ENCODE measurements at places on chromosomes 16 and 17.

DNA sequence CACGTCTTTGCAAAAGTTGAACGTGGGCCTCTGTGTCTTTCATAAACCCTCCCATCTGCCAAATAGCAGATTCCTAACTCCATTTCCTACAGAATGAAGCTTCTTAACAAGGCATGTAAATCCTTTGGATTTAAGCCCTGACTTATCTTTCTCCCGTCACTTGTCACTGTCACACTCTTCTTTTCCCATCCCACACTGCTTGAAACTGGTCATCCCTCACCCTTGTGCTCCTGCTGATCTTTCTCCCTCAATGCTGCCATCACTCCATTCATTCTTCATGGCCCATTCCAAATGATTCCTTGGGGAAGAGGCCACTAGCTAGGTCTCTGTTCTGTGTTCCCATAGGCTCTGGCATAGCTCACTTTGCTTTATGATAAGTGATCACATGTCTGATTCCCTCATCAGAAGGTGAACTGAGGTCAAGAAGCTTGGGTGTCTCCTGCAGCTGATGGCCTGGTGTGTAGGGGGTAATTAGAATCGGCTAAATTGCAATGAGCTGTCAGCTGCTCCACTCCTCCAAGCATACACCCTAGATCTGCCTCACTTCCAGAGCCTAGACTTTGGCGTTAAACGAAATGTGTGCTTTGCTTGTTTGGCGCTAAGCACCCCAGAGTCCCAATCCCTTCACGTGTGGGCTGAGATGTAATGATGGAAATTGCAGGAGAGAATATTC is 61.7 kb downstream of the PECAM1 start:
- DNase-seq, result no peak

DNA sequence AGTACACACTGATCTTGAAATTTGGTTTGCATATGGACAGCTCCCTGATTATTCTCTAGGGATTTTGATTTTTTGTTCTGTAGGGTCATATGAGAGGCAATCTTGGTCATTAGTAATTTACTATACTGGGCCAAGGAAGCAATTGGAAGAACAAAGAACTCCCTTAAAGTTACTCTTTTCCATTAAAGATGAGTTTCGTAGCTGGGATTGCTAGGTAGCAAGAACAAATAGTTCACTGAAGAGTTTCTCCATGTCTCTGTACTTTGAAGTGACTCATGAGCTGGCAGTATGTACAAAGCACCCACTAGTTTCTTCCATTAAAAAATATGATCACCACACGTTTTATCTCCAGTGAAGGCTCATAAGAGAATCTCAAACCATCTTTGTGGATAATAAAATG is 6.2 kb upstream of the BCAS3 start:
- DNase-seq, result no peak

GRCh38 chr16:86294535-86295196 is 215.7 kb upstream of the FOXF1 start:
- peak; percentile 92 for DNase-seq

- no peak for DNase-seq
These were observed 62.9 kb downstream of the SMURF2 start for GRCh38 chr17:64599187-64599676.

DNA sequence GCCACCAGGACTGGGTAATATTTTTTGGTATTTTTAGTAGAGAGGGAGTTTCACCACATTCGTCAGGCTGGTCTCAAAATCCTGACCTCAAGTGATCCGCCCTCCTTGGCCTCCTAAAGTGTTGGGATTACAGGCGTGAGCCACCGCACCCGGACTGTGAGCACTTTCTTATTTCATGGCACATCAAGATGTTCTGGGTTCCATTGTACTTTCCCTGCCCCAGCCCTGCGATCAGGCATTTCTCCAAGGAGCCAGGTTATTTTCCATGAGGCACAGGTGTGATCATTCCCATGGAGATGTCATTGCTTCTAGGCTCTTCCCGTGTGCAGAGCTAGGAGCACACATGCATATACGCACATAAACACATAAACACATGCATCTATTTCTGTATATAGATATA is 2.6 kb upstream of the ANKRD40CL start:
- DNase-seq, result no peak

- no peak for DNase-seq
These were observed 178.1 kb upstream of the CCL2 start for GRCh38 chr17:34076743-34077631.

DNA sequence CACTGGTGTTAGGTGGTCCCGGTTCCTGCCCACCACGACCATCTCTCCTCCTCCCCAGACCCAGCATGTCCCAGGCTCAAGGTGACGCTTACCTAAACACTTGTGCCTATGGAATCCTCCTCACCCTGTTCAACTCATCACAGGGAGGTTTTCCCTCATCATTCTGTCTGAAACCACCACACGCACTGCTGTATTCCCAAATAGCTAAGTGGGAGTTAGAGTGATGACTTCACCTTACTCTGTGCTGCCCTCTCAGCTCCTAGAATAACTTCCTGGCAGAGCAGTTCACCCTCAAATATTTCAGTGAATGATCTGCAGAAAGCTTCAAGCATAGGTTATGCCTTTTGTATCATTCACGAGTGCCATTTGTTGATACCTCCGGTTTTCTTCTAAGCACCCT is 216.5 kb downstream of the CPPED1 start:
- no peak for DNase-seq

DNA sequence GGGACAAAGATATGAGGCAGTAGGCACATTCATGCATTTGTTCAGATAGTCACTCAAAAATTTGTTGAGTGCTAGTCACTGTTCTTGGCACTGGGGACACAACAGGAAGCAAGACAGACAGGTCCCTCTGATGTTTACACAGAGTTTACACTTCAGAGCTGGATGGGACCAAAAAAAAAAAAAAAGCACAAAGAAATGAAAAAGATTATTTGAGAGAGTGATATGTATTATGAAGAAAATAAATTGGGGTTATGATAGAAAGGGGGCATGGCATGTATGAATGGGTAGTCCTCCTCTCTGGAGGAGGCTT is 3.5 kb upstream of the YPEL2 start:
- no peak for DNase-seq

GRCh38 chr17:39951924-39952679 is 10.7 kb upstream of the GSDMA start:
- DNase-seq, result no peak

DNA sequence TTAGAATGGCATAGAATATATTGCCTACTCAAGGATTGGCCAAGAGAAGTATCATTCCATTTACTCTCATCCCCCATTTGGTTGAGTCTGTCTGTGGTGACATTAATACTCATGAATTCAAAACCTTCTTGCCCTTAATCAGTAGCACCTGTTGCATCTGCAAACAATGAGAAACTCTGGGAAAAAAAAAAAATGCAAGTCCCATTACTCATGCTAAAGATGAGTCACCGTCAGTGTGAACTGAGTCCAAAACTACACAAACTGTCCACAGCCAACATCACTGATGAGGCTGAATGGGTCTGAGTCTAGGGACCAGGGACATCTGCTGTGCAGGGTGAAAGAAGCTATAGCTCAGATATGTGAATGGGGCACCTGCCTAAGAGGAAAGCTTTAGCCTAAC is 96.9 kb upstream of the ADAMTS18 start:
- no peak for DNase-seq

DNA sequence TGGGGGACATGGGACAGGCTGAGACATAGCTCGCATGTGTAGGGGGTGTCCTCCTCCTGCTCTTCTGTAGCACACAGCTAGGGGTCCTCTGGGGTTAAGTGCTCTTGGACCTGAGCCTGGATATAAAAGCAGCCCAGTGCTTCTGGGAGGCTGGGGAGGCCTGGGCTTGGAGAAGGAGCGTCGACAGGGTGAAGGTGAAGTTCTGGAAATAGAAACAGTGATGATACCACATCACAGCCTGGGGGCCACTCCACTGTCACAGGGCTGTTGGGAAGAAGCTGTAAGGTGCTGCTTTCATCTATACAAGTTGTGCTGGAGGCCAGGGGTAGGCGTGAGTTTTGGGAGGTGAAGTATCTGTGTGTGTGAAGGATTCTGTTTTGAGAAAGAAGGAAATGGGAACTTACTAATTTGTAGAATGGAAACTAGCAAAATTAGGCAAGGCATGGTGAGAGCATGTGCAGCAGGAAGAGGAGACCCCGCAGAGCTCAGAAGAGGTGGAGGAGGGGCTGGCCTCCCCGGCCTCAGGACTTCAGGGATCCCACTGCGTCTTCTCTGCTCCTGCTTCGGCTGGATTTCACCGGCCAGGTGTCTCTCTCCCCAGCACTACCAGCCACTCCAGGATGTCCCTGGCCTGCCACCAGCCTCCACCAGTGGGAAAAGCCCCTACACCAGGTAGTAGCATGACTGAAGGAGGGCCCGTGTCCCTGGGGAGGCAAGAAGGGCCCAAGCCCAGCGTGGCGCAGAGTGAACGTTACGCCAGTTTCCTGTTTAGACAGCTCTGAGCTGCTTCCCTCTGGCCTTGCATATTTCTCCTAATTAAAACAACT is 19.4 kb downstream of the PLCG2 start:
- no peak for DNase-seq

DNA sequence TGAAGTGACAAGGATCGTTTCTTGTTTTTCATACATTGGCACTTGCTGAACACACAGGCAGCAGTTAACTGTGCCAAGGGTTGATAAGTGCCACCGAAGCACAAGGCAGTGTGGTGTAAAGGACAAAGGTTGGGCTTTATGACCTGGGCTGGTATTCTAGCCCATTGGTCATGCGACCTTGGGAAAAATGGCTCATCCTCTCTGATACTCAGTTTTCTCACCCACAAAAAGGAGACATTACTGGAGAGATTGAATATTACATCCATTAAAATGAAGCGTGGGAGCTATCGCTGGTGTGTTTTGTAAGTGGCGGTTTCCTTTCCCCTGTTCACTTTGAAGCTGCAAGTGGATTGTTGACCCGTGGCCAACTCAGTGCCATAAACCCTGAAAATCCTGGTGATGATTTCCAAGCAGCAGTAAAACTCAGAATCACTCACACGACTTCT is 216.9 kb downstream of the HAPSTR1 start:
- DNase-seq, result no peak

GRCh38 chr17:41377546-41377945 is 4.6 kb downstream of the KRT34 start:
- DNase-seq, result no peak

DNA sequence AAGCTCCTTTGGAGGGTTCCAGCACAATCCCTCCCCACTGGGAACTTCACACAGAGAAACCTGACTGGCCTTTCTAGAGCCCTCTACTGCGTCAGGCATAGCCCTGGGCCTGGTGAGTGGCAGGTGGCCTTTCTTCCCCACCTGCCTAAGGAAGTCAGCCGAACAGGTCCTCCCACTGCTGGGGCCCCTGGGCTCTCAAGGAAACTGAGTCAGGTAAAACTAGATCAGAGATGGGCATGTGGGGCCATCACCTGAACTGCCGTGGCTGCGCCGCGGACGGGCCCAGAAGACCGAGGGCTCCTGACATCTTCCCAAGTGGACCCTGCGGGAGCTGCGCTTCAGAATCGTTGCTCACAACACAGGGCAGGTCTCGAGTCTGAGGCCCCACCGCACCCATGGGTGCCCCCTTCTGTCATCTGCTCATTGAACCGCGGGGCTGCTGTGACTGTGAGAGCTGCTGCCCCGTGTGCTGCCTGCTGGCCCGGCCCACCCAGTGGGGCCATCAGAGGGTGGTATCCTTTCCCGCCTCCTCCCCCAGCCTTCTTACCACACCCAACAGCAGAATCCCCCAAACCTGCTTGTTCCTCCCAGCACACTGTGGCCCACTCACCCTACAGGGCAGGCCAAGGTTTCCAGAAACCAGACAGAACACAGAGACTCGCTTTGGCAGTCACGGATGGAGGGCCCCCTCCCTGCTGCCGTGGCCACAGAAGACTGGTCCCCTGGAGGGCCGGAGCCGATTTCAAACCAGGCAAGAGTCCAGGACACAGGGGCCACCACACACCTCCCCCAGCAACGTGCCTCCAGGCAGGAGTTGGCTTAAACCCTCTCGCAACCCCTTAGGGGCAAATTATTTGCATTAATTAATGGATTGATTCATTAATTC is 81.1 kb downstream of the TBC1D16 start:
- no peak for DNase-seq

DNA sequence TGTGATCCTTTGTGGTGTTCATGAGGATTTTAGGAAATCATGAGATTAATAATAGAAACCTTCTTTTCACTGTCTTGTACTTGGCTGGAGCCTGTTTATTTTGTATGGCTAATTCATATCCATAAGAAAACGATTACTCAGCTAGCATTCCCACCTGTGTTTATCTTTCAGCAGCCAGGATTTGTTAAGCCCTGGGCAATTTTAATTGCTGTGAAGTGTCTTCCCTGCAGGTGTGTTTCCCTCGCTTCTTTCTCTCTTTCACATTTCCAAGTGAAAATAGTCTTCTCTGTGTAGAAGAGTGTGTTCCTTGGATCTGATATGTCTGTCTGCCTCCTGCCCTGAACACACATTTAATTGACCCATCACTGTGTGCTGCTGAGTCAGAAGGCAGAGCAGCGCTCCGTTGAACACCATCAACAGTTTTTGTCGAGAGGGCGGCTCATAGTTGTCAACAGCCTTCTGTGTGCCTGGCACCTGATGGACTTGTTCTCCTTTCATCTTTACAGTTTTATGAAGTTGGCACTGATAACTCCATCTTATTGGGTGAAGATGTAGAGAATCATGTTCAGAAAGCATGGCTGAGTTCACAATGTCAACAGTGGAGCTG is 83.2 kb downstream of the SPECC1 start:
- DNase-seq, result no peak

GRCh38 chr17:65990593-65990992 is 201.3 kb downstream of the CEP112 start:
- no peak for DNase-seq

DNA sequence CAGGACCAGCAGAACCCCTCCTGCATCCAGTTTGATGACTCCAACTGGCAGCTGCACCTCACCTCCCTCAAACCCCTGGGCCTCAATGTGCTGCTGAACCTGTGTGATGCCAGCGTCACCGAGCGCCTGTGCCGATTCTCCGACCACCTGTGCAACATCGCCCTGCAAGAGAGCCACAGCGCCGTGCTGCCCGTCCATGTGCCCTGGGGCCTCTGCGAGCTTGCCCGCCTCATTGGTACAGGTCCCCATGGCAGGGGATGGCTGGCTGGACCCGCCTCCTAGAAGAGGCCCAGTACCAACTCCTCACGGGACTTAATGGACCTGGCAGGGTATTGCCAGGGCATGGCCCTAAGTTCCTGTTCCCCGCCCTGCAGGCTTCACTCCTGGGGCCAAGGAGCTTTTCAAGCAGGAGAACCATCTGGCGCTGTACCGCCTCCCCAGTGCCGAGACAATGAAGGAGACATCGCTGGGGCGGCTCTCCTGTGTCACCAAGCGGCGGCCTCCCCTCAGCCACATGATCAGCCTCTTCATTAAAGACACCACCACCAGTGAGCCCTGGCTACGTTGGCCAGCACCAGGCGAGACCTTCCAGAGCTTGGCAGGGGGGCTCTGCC is 22.7 kb downstream of the CASKIN2 start:
- no peak for DNase-seq
